HAP-1 (cell line): ENCODE measurements at places on chromosomes 12 and 14.

- DNase-seq, result no peak
These were observed 12.8 kb upstream of the ATP2B1 start for GRCh38 chr12:89721291-89721987.

DNA sequence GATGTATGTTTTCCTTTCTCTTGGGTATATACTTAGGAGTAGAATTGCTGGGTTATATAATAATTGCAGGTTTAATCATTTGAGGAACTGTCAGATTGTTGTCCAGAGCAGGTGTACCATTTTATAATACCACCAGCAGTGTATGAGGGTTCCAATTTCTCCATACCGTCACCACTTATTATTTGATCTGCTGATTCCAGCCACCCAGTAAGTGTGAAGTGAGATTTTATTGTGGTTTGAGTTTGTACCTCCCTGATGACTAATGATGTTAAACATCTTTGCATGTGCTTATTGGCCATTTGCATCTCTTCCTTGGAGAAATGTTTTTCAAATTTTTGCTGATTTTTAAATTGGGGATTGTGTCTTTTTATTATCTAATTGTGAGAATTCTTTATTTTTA, 15.1 kb downstream of the NCKAP5L start:
- DNase-seq, result no peak

- DNase-seq, result peak; percentile 64
These were observed 48.6 kb upstream of the PPM1H start for GRCh38 chr12:62983594-62983993.

DNA sequence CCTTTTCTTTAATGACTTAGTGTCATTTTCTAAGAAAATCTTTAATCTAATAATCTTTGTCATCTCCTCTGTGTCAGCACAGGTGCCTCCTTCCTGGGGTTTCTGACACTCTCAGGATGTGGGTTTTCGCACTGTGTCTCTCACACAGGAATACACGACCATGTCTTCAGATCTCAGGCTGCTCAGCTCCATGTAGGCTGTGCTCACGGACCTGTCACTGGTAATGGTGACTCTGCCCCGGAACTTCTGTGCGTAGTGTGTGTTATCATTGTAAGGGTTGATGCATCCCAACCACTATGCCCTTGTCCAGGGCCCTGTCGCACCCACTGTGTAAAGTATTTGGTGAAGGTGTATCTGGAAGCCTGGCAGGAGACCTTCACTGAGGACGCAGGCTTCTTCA, 647.8 kb downstream of the TMEM121 start:
- no peak for DNase-seq

DNA sequence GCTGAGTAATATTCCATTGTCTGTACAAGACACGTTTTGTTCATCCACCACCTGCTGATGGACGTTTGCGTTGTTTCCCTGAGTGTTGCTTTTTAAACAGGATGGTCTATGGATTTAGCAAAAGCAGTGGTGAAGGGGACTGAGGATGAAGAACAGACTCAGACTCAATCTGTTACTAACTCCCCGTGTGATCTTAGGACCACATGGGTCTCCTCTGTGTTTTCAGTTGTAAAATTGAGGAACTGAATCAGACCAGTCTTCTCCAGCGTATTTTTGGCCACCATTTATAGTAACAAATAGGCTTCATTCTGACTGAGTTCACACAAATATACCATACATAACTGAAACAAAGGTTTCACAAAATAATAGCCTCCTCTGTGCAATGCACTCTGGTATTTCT, 85.6 kb downstream of the FOXN3 start:
- DNase-seq, result no peak

GRCh38 chr12:71303199-71303598, 136.4 kb upstream of the LGR5 start:
- no peak for DNase-seq

DNA sequence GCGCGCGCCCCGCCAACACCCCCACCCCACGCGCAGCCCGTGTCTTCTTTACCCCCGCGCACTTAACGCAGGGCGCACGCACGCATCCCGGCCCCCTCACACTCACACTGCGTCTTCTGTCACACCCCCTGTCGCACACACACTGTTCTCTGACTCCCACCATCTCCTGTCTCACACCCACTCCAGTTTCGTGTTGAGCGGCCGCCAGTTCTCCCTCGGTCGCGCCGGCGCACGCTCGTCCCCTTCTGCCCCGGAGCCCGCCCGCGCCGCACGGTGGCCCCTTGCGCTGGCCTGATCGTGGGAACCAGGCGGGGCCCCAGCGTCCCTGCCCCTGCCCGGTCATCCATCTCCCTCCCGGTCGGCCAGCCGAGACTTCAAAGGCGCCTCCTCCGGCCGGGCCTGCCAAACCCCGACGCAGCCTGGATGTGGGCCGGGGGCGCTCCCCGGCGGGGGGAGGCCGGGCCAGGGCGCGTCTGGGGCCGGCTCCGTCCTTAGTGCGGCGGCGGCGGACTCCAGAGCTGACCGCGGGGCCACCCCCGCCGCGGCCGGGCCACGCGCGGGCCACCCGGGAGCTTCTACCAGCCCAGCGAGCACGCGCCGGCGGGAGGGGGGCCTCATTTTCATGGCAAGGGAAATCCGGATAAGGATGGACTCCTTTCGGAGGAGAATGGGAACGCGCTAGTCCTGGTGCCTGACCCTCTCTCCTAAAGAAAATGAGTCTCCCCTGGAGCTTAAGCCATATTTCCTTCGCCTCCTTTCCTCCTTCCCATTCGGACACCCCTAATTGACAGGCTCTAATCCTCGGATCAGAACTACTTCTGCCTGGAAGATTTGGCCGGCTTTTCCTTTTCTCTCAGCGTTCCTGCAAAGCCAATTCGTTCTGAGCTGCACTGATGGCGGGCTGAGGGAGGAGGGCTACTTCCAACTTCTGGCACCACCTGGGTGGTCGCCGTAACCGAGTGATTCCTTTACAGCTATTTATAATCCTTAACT, 82.0 kb upstream of the HMGA2 start:
- DNase-seq, result no peak

DNA sequence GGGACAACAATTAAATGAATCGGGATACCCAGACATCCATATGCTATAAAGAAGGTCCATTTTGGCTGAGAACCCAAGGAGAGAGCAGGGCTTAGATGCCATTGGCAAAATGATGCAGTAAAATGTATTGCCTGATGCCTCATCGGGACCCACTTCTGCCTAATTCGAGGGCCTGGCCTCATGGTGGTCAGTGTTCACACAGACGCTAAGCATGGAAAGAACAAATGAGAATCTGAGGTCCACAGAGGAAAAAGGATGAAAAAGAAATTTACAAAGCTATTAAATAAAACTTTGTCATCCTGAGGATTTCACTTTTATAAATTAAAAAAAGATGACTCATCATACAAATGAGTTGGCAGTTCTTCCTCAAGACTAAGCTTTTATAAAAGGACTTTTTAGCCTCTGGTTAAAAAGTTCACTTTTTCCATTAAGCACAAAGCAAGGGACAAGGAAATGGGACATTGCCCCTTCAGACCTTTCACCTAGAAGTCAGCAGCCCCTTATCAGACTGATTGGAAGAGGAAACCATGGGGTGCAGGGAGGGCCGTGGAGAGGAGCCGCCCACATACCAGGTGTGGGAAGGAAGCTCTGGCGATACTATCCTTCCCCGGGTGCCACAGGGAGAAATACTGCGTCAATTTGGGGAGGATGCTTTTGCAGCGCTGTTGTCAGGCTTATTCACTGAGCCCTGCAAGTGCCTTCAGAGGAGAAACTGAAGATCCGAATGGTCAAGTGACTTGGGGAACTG, 176.0 kb downstream of the EGLN3 start:
- no peak for DNase-seq

GRCh38 chr14:33134975-33135374, 196.3 kb downstream of the NPAS3 start:
- DNase-seq, result no peak

GRCh38 chr14:93965287-93965821, 11.0 kb downstream of the ASB2 start:
- no peak for DNase-seq

GRCh38 chr12:58206876-58207275, 265.5 kb downstream of the ATP23 start:
- no peak for DNase-seq

DNA sequence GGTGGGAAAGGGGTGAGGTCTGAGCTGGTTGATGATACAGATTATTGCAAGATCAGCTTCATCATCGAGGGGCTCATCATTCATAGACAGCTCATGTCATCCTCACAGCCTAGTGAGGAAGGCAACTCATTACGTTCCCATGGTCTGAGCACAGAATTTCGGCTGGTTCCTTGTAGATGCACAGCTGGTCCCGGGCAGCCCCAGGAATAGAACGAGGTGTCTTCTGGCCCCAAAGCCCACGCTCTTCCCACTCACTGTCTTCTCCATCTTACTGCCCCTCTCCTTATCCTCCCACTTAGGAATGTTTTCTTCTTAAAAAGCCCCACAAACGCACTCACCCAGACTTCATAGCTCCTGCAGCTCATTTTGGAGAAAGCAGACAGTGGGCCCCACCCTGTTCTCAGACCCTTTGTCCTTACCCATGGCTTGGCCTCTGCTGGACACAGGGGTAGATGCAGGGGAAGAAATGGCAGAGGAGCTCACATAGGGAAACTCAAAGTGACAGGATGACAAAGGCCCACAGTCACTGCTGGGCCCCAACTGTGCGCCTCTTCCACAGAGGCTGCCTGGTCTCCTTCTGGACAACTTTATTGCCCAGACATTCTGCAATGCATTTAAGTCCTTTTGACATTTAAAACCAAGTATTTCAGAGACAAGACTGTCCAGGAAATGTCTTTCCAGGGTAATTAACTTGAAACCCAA, 162.2 kb downstream of the ADGRD1 start:
- no peak for DNase-seq

DNA sequence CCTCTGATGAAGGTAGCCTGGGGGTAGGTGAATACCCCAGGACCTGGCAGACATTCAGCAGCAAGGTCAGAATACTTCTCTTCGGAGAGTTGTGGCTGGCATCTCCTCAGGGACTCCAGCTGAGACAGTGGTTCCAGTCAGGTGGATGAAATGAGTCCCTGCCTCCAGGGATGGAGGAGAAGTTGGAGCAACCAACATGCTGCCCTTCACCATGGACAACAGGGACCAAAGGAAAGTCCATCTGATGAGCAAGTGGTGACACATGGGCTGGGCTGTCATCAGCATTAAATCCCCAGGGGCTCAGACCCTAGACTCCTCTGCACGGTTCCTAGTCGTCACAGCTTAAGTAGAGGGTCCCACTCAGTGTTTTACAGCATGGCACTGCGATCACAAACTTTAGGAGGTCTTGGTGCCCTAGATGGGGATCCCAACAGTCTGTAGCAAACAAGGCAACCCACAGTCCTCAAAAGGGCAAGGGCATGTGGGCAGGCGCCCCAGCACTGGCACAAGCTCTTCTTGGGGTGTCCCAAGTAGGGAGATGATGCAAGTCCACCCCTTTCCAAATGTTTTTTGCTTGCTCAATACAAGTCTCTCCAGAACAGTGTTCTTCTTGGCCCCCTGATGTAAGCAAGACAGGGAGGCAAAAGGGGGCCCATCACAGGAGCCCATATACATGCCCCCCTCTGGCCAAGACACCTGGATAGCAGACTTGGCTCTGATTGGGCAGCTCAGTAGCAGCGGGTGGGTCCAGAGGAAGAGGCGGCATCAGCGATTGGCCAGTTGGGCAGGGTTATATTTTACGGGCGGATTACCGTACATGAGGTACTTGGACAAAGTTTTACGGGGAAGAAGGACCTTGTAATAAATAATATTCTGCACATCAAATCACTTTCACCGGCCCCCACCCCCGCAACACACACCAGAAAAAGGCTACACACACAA, 10.8 kb upstream of the CDH24 start:
- no peak for DNase-seq

GRCh38 chr12:4959381-4959780, 49.7 kb downstream of the KCNA1 start:
- no peak for DNase-seq

- DNase-seq, result no peak
These were observed 187.5 kb upstream of the RTL1 start for GRCh38 chr14:101090976-101091375.

- DNase-seq, result no peak
These were observed 31.8 kb downstream of the MAX start for GRCh38 chr14:65070471-65070976.

DNA sequence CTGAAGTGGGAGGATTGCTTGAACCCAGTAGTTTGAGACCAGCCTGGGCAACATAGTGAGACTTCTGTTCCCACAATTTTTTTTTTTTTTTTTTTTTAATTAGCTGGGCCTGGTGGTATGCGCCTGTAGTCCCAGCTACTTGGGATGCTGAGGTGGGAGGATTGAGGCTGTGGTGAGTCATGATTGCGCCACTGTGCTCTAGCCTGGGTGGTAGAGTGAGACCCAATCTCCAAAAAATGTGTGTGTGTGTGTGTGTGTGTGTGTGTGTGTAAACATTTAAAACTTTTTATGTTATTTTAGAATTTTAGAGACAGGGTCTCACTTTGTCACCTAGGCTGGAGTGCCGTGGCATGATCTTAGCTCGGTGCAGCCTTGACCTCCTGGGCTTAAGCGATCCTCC, 6.8 kb downstream of the PPP1R36 start:
- DNase-seq, result no peak

GRCh38 chr12:38417101-38417500, 100.5 kb downstream of the ALG10B start:
- no peak for DNase-seq

DNA sequence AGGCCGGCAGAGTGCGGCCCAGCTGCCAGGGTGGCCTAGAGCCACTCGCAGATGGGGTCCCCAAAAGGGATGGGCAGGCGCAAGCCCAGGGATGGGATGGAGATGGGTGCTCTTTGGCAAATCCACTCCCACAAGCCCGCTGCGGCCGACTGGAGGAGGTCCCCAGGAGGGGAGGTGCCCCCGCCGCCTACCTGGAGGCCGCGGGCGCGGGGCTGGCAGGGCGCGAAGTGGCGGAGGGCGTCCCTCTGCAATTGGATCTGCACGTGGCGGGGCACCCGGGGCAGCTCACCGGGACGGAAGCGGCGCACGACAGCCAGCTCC, 730 bp downstream of the PPP1R3E start:
- DNase-seq, result no peak

- no peak for DNase-seq
These were observed 37.2 kb downstream of the HECTD1 start for GRCh38 chr14:31170411-31170810.

GRCh38 chr12:58270966-58271705, 329.8 kb downstream of the ATP23 start:
- no peak for DNase-seq

DNA sequence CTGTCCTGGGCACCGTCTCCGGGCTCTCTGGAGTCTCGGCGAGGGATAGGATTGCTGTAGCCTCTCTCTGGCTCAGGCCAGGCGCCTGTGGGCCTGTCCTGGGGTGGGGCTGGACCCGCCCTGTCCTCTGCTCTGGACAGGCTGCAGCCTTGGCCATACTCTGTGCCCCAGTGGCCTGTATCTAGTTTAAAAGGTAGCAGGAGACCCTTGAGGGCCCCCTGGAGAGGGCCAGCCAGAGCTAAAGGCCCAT, 1.8 kb downstream of the KIF26A start:
- no peak for DNase-seq

DNA sequence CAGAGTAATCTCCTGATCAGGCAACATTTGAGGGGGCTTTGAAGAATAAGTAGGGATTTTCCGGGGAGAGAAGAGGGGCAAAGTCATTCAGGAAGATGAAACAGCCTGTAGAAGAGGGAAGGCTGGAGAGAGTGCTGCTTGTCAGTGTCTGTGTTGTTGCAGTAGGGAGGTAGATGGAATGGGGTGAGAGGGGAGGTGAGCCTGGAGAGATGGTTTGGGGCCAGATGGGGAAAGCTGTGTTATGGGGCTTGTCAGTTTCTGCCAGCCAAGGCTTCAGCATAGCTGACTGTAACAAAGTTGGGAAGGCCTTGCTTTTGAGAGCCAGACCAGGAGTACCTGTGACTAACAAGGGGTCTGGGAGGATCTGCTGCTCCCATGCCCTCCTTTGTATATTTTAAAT, 18.0 kb downstream of the BICD1 start:
- no peak for DNase-seq

GRCh38 chr12:94261119-94261518, 112.7 kb downstream of the PLXNC1 start:
- peak; percentile 79 for DNase-seq
